ENCODE measurements at places on chromosomes 13 and 19.

GRCh38 chr19:19540064-19540714 lies 2.1 kb downstream of the CILP2 start:
- no peak for DNase-seq

- no peak for DNase-seq
Measured at GRCh38 chr13:37175996-37176395, 70.5 kb upstream of the CSNK1A1L start.

DNA sequence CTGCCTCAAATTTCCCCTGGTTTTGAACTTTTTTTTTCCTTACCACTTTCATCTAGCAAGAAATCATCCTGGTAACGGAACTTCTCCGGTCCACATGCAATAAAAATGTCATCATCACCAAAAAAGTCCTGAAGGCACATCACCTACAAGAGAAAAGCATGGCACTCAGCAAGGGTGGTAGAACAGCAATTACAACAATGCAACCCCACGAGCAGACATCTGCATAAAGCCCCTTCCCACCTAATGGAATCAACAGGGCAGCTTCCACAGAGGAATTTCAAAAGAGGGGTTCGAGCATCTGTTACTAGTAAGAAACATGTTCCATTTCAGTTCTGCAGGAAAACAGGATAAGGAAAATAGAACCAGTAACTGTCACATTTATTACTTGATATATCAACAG lies 183.9 kb downstream of the DCLK1 start:
- DNase-seq, result no peak

GRCh38 chr19:990119-990571 lies 6.0 kb downstream of the WDR18 start:
- DNase-seq, result no peak

All from NCI-H2081 treated with DMSO at 0.1 percent for 48 hours (cell line).